Activated T-cell treated with anti-CD3 and anti-CD28 coated beads for 48 hours (primary cell): ENCODE measurements at places on chromosomes 13 and 19.

DNA sequence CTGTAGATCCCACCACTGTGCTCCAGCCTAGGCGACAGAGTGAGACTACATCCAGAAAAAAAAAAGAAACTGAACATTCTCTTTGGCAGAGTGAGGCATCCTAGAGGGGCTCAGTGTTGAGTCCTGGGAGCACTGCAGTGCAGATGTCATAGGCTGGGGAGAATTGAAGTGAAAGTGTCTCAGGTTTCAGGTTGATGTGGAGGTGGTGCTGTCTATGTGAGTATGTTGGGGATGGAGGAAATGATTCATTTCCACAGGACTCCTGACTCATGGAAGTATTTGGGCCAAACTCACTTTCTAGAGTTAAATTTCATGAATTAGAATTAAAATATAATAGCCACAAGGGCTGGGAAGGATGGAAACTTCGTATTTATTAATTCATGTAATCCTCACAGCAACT lies 134.4 kb upstream of the TSC22D1 start:
- peak; percentile 17 for DNase-seq

- no peak for DNase-seq
Observed at GRCh38 chr19:52990759-52991418, 22.8 kb upstream of the ERVV-1 start.

DNA sequence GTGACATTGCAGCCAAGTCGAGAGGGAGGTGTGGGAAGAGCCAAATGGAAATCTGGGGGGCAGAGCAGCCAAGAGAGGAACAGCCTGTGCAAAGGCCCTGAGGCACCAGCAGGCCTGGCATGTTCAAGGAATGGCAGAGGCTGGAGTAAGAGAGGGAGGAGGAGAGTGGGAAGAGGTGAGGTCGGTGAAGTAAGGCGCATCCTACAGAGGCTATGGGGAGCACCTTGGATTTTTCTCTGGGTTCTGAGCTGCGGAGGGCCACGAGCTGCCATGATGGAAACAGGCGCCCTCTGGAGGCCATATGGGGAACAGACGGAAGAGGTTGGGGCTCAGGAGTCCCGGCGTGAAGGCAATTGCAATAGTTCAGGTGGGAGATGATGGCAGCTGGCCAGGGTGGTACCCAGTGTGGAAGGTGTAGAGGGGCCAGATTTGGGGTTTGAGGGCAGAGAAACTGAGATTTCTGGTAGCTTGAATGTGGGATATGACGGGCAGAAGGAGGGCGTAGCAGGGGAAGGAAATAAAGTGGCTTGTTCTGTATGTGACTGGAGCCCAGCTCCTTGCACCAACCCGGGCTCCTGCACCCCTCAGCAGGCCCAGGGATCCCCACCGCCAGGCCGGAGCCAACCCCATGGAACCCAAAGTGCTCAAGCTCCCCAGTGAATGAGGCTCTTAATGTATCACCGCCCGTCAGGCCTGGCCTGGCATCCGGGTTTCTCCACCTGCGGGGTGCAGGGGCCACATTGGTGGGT lies 20.5 kb upstream of the STRN4 start:
- DNase-seq: peak; percentile 57

- DNase-seq: no peak
Observed at GRCh38 chr19:38839816-38840582, 8.4 kb upstream of the ECH1 start.

DNA sequence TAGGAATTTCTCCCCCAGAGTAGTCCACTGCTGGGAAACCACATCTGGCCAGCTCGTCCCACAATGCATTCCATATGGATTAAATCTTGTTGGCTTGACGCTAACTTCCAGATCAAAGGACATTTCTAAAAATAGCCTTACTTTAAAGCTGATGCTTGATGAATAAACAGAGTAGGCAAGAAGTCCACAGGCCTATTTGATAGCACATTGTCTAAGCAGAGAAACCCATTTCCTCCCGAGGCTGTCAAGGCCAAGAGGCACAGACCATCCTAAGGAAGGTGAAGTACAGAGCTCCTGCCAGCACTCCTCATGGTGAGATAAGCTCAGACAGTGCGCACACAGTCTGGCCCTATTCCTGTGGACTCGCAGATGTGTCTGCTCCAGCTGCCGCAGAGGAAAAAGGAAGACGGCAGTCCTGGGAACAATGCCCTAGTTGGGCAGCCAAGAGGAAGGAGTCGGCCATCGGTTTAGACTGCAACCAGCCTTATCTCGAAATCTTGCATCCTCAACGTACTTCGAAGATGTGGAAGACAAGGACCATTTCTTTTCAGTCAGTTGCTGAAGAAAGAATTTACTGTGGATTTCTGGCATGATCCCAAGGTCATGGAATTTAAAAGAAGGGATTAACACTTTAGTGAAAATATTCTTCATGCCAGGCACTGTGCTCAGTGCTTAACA lies 156.8 kb downstream of the RGCC start:
- DNase-seq: no peak

GRCh38 chr13:20126541-20127261 lies 34.2 kb downstream of the GJA3 start:
- DNase-seq: no peak
